ENCODE measurements at places on chromosomes 7 and 10.
A peak's percentile ranks its signal among the peaks of the same experiment; 100 is the strongest.

GRCh38 chr10:68871105-68871711, 29.9 kb upstream of the DDX50 start:
- no peak for DNase-seq

DNA sequence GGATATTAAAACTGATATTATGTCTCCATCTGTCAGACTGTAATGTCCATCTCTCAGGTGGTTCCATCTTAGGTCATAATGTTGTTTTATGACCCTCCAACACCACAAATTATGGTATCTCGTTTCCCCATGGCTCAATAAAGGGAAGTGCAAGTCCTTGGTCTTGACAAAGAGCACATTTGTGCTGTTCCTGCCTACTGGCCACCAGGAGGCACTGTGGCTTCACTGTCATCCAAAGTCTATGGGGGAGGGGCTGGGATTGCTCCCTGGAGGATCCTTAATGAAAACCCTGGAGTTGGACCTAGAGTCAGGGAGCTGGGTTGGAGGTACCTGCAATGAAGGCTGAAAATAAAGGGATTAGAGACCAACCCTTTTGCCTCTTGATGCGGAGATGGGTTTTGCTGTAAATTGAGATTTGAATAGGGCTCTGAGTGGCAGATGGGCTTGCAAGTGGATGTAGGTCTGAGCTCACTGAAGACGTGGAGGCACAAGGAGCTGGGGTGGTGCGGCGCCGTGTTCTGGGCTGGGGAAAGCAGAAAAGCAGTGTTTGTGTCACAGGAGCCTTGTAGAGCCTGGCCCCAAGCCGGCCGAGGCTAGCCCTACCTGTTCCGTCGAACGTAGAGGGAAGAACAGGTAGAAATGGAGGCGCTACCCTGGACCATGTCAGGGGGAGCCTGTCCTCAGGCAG, 180.5 kb upstream of the PRSS58 start:
- peak; percentile 19 for DNase-seq

- DNase-seq = no peak
Observed at GRCh38 chr10:132943791-132944404, 1.5 kb upstream of the CFAP46 start.

- DNase-seq = no peak
Observed at GRCh38 chr10:42995537-42995936, 81.3 kb upstream of the RET start.

- no peak for DNase-seq
Observed at GRCh38 chr10:120436439-120437112, 20.5 kb upstream of the PLPP4 start.

DNA sequence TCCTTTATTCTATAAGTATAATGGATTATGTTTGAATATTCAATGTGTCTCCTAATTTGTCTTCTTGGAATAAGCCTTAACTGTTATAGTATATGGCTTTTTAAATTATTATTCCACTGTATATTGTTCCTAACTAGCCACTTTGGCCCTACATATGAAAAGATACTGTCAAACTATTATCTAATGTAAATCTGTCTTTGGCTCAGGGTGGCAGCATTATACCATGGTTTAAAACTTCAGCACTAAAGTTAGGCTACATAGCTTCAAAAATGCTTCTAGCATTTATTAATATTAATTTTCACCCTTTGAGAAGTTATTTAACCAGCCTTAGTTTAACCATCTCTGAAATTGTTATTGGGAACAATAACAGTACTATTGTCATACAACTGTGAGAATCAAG, 543.1 kb upstream of the MBL2 start:
- no peak for DNase-seq

DNA sequence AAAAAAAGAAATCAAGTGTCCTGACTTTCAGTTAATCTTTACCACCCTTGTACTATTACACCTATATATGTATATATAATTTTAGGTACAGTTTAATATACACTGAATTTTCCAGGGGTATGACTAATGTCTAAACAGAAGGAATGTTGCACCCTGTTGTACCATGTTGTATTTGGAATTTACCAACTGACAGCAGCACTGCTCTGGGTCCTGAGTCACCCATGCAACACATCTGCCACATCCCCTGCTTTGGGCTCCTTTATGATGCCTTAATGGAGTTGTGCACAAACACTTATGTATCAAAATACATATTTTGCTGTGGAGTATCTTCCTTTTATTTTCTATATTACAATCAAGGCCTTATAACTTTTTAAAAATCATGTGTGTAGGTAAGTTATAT, 21.2 kb downstream of the YAE1 start:
- no peak for DNase-seq

DNA sequence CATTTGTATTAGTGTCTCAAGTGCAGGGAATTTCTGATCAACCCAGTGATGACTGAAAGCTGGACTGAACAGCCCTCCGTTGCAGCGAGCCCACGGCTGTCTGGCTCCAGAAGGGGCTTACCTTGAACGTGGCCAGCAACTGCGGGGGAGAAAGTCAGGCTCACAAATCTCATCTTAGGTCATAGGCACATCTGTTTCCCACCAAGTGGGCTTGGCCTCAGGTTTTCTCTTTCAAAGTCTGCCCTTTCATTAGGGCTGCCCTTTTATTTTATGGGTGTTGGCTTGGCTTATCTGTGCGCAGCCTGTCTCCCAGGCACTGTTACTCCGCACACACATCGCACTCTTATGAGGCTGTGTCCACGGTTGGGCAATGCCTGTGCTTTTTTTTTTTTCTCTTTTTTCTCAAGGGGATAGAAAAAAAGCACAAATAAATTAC, 178.0 kb downstream of the JCAD start:
- no peak for DNase-seq

GRCh38 chr7:138374119-138374693, 85.9 kb upstream of the TRIM24 start:
- no peak for DNase-seq

DNA sequence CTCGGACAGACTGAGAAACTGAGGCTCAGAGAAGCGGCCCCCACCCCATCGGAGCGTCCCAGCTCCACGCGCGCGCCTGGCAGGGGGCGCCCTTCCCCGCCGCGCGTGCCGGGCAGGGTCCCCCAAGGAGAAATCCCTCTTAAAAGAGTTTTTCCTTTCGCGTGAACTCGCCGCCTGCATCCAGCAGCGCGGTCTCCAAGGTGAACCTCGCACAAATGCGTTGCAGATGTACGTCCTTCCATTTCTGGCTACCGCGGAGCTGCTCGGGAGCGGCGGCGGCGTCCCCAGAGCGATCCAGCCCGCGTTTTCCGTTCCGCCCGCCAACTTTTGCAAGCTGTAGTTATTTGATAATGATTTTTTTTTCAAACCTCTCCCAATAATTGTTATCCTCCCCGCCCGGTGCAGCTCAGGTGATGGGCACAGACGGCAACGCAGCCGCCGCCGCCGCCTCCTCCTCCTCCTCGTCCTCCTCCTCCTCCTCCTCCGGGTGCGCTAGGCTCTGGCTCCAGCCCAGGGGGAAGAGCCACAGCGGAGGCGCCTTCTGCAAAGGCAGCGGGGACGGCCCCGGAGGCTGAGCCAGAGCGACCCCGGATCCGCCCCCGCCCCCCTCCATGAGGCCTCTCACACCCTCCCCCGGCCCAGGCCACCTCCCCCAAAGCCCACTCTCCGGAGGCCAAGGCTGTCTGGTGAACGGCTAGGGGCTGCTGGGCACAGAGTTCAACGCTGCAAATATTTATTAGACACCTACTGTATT, 74.0 kb upstream of the CUX1 start:
- DNase-seq = peak; percentile 64

Measured in T-helper 9 cell (primary cell).